ENCODE measurements at places on chromosomes 3 and 15.
A peak's percentile ranks its signal among the peaks of the same experiment; 100 is the strongest.

GRCh38 chr3:7682822-7683229 is 818.8 kb upstream of the LMCD1 start:
- DNase-seq: peak; percentile 17

DNA sequence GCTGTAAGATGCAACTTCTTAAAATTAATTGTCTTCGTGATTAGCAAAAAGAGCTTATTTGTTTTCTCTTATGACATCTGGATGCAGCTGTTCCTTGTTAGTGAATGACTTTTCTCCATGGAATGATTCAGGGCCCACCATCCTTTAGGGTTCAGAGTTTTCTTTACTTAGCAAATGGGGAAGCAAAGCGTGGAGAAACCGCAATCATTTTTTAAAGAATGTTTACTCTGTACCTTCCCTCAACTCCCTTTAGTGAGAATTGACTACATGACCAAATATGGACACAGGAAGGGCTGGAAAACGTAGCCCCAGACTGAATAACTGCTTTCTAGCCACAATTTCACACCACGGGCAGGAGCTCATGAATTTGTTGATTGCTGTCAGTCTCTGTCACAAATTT is 130.1 kb downstream of the EDEM1 start:
- peak; percentile 58 for DNase-seq

DNA sequence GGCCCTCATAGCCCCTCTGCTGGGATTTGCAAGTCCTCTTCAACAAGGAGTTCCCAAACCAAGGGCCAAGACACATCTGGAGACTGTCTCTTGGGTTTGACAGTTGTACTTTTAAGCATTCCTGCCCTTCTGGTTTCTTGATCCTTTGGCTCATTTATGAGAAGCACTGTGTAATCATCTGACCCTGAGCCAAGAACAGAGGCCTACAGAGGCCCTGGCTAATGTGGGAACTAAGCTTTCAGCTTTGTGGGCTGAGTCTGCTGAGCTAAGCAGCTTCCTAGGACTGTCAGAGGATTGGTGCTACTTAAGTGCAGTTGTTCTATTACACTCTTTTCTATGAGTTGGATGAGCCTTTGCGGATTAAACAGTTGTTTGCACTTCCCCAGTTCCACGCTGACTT is 178.3 kb downstream of the KBTBD8 start:
- DNase-seq: no peak

GRCh38 chr3:63390710-63391230 is 112.7 kb downstream of the SYNPR start:
- DNase-seq: no peak

DNA sequence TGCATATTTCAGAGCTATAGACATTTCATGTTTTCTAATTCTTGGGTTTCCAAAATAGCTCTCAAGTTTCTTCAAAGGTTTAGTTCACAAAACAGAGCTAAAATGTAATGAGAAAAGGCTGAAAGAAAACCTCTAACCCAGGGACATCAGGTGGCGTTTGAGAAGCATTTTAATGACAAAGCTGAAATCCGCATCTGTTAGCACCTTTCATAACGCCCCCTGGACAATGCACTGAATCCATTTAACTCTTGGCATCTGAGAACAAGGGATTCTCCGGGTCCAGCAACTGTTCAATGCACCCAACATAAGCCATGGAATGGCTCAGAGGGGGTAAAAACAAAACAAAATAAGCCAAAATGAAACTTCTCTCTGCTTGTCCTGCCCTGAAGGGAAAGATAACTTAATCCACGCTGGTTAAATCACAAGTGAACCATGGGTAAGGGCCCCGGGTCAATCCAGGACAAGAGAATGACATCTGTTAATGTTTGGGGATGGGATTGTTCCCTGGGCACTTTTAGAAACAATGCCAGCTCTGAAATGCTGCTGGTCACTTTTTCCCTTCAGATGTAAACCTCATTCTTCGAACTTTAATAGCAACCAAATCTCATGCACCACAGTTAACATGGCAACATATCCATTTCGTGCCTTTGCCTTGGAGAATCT is 466.2 kb upstream of the ADAMTS9 start:
- no peak for DNase-seq

DNA sequence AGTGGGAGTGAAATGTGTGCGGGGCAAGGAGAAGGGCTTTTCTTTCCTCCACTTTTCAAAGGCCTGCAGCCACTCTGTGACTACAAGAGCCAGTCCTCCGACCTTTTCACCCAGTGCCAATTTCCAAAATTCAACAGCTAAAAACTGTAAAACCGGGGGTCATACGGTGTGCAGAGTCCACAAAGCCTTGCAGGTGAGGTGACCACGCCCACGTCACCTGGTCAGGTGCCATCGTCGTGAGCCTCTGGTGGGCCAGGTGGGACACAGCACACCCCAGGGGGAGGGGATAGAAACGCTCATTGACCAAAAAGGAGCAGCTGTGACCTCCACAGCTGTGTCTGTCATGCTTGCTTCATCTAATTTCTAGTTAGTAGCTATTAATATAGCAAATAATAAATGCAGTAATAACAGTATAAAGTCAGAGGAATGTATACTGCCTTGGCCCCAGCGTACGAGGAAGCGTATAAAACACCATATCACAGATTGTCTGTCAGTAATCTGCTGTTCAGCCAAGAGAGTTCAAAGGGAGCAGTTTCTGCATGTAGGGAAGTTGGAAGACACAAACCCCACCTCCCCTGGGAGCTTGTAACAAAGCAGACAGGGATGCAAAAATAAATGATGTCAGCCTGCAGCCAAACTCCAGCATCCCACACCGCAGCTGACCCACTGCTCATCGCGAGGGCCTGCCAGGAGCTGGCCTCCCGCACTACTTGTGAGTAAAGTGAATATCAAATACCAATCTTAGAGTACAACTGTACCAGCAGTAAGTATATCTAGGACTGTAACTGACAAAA is 86.7 kb downstream of the VGLL4 start:
- peak; percentile 52 for DNase-seq

- no peak for DNase-seq
Observed at GRCh38 chr3:28326458-28326926, 22.0 kb upstream of the ZCWPW2 start.

DNA sequence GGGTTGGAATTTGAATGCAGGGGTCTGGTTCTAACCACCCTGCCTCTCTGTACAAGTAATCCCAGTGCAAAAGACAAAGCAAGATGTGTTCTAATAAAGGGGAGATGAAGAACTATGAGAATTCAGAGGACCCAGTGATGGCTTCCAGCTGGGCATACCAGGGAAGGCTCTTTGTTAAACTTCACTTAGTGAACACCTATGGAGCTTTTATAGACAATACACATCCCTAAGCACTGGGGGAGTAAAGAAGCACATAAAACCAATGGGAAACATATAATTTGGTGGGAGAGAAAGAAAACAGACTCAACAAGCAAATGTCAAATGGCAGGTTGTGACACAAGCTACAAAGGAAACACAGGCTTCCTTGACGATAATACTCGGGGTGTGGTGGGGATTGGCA is 47.9 kb upstream of the RNU6-1 start:
- DNase-seq: no peak

GRCh38 chr3:20023623-20024405 is 11.8 kb upstream of the PP2D1 start:
- DNase-seq: no peak

DNA sequence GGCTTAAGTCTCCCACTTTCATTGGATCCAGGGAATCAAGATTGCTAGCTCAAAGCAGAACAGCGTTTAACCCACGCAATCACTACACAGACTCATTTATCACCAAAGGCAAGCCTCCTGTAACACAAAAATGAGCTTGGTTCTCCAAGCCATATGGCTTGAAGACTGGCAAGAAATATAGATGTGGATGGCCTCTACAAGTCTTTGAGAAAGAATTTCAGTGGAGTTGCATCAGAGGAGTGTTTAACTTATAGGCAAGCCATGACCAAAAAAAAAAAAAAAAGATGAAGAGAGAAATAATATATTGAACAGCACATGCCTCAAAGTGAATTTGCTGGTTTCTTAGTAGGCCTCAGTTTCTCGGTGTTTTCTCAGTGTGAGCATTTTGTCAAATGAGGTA is 27.3 kb downstream of the PDZRN3 start:
- no peak for DNase-seq

DNA sequence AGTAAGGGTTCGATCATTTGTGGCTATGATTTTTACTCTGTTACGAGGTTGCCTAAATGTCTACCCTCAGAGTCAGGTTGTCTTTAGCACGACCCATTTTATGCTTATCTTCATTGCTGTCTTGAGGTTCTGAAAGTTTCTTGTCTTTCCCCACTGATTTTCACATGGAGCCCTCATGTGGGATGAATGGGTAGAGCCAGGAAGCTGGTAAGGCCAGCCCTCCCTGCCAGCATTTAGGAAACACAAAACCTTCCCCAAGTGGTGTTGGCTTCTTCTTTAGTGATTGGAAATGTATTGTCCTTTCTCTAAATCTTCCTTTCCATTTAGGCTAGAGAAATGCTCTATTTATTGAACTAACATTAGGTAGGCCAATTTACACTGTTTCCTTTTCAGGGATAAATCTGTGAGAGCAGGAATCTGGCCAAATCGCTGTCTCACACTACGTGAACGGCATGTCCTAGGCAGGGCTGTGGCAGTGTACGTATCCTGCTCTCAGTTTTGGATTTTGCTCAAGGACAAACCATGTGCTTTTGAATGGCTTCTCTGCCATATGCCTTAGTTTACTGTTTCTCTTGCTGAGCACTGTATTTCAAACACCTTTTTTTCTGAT is 43.7 kb downstream of the MYZAP start:
- no peak for DNase-seq

GRCh38 chr15:48102167-48102566 is 18.6 kb upstream of the SLC24A5 start:
- no peak for DNase-seq

DNA sequence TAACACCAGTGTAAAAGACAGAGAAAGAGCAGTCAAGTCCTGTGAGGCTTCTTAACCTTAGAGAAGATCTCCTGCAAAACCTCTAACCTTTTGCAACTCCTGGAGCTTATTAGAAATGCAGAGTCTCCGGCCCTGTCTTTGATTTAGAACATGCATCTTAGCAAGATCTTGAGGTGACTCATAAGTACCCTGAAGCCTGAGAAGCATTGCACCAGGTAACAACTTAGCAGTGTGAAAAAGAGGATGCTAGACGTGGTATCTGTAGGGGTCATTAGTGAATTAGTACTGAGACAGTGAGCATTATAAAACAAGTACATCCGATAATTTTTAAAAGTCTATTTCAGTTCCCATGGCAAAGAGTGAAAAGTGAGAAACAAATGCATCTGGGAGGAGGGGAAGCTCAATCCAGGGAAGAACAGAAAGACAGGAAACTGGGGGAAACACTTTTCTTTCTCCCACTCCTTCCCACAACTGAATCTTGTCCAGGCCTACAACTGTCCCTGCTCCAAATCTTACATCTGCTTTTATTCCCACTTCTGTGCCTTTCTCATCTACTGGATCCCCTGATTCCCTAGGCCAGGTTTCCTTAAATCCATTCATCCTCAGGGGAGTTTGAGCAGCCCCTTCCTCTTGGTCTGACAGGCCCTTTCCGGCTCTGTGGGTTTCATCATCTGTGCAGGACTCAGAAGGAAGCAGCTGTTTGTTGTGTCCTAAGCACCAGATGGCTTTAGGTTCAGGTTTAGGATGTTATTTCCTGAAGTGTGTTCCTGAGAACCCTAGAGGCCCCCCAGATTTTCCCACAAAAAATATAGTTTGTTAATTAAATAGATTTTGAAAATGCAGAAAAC is 128.1 kb upstream of the IL12A start:
- DNase-seq: peak; percentile 7

- DNase-seq: no peak
Observed at GRCh38 chr3:161072211-161072621, 32.9 kb downstream of the B3GALNT1 start.

GRCh38 chr15:79904271-79904670 is 7.5 kb upstream of the MTHFS start:
- DNase-seq: peak; percentile 50

GRCh38 chr3:36944012-36944640 is 728 bp downstream of the TRANK1 start:
- DNase-seq: peak; percentile 42

GRCh38 chr15:38130740-38131498 is 121.7 kb upstream of the SPRED1 start:
- peak; percentile 92 for DNase-seq

DNA sequence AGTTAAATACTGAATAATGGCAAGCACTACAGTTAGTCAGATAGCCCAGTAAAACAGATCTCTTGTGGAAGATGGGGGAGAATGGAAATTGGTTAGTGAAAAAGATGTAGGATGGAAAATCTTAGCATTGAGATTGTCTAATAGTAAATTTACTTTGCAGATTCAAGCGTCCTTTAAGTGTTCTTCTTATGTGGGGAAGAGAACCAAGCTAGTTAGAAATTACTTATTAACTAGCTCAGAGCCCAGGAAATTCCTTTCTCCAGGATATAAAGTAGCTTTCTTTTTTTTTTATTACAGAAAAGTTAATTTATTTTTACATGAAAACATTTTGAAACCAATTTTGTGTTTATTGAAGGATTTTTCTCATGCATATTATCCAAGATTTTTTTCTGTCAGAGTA is 36.7 kb downstream of the TIPARP start:
- DNase-seq: no peak

DNA sequence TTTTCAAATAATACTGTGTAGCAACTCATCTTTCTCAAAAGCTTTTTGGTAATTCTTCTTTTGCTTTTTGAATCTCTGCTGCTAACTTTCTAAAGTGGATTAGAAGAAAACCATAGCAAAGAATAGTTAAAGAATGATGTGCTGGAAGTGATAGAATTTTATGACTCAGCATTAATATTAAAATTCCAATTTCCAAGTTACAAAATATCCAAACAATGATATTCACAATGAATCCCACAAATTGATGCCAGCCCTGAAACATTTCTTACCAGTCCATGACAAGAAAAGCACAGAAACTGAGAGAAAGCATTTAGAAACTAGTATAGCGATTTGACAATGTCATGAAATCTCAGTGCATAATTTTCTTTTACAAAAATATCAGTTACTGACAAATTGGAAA is 482.2 kb downstream of the RBMS3 start:
- DNase-seq: no peak

DNA sequence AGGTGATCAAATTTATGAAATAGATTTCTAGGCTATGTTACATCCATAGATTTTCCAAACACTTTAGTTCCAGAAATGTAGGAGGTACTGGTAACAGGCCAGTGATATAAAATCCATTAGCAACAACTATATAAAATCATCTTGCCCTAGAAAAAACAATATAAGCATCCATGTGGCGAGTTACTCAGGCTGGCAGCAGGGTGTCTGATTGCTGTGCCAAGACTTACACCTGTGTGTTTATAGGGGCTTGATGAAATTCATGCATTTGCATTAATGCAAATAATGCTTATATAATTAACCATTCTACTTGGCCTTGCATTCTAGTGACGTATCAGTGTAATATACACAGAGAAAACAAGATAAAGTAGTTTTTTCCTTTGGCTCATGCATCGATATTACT is 153.4 kb downstream of the PLCL2 start:
- no peak for DNase-seq

- DNase-seq: no peak
Observed at GRCh38 chr3:48516571-48516970, 12.6 kb upstream of the SHISA5 start.

- DNase-seq: peak; percentile 85
Observed at GRCh38 chr3:134543113-134543512, 57.3 kb downstream of the CEP63 start.

GRCh38 chr15:25408428-25408827 is 30.4 kb downstream of the UBE3A start:
- DNase-seq: no peak

All from NB4 (cell line).